Upper lobe of left lung (tissue), 6 donors: ENCODE measurements at places on chromosomes 11 and 22.

DNA sequence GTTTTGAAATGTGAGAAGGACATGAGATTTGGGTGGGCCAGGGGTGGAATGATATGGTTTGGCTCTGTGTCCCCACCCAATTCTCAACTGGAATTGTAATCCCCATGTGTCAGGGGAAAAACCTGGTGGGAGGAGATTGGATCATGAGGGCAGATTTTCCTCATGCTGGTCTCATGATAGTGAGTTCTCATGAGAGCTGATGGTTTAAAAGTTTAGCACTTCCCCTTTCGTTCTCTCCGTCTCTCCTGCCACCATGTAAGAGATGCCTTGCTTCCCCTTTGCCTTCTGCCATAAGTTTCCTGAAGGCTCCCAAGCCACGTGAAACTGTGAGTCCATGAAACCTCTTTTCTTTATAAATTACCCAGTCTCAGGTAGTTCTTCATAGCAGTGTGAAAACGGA lies 113.5 kb downstream of the FCHSD2 start:
- no peak for DNase-seq

- no peak for DNase-seq
These were observed 122.3 kb downstream of the SPATA19 start for GRCh38 chr11:133723056-133723455.

GRCh38 chr11:63907063-63907462 lies 9.9 kb downstream of the RCOR2 start:
- no peak for DNase-seq

DNA sequence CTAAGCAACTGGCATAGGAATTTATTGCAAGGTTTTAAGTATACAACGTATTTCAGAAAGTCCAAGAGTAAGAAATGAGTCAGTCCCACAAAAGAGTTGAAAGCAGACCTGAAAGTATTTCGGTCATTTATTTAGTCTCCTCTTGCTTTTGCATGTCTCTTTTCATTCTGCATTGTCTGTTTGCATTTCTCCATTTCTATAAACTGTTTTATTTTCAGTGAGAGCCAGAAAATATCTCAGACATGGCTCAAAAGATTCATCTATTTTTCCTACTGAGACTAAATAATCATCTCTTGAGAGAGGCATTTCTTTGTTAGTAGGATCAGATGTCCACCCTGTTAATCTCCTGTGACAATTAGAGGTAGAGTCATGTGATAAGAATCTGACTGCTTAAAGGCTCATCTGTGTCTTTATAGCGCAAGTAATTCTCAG lies 219.1 kb upstream of the CCDC179 start:
- DNase-seq: no peak

DNA sequence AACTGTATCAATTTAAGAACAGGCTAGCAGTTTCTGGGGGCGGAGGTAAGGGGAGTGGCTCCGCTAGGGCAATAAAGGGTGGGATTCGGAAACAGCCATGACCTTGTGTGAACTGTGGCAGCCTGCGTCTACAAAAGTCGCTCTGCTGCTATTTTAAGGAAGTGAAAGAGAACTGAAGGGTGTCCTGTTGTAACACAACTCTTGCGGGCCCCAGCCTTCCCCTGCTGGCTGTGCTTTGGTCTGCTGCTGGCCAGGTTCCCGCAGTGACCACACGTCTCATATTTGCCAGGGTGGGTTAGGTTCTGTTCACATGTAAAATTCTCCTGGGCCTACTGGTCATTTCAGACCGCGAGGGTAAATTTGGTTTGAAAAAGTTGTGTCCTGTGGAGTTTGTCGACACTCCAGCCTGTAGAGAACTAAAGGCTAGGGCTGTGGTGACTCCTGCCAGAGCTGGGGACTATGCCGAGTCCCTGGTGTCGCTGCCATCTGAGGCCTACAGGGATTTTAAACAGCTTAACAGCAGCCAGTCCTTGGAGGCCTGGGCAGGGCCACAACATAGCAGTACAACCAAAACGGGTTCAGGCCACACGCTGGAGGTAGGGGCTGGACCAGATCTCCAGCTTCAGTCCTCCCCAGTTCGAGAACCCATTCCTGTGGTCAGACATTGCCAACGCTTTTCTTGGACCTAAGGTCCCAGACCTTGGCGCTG lies 1.1 kb upstream of the PPFIBP2 start:
- DNase-seq: peak; percentile 85
